ENCODE measurements at places on chromosomes 1 and 21.
A peak's percentile ranks its signal among the peaks of the same experiment; 100 is the strongest.

GRCh38 chr1:7561331-7561921 lies 209.7 kb upstream of the VAMP3 start:
- DNase-seq = peak; percentile 50

DNA sequence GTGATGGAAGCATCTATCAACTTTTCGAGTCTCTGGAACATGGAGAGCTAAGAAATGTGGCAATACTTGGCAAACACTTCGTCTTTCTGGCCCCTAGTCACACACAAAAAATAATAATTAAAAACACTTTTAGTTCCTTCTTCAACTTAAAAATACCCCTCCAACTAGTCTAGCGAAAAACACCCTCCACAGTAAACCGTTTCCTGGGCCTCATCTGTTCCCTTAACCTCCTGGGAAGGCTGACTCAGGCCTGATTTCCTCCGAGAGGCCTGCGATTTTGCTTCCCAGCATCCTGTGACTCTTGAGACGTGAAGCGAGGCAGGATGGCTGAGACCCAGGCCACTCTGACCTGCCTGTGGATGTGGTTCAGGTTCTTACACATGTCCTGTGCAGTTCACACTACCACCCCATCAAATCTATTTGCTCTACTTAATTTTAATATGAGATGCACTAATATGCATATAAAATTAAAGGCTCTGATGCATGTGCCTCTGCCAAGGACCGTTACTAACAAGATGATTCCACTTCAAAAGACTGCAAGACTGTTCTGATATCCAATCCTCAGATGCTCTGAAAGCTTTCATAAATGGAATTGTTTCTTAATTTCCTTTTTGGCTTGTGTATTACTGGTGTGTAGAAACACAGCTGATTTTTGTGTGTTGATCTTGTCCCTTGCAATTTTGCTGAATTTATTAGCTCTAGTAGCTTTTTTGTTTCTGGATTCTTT lies 3.5 kb downstream of the NAV1 start:
- DNase-seq = no peak

DNA sequence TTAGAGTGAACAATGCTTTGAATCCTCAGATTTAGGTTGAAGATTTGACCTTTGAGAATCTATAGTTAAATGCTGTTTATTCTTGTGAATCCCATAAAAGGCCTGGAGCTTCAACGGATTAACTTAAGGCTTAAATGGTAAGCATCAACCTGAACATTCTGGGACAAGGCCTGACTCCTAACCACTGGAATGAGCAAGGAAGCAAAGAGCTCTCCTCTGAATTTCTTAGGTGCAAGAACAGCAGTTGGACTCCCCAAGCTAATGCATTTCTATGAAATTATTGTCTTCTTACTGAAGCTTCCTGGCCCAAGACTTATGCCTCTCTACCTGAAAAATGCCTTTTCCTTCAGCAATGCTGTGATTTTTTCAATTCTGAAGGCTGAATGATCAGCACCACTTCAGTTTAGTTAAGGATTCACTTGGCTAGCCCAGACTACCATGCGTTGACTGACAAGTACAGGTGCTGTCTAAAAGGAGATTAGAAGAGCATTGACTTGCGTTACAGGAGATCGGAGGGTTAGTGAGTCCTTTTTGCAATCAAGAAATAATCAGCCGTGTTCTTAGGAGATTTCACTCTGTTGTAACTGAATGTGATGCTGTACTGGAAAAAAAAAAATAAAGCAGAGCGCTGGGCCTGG lies 178.5 kb downstream of the ZC3H11B start:
- DNase-seq = no peak

DNA sequence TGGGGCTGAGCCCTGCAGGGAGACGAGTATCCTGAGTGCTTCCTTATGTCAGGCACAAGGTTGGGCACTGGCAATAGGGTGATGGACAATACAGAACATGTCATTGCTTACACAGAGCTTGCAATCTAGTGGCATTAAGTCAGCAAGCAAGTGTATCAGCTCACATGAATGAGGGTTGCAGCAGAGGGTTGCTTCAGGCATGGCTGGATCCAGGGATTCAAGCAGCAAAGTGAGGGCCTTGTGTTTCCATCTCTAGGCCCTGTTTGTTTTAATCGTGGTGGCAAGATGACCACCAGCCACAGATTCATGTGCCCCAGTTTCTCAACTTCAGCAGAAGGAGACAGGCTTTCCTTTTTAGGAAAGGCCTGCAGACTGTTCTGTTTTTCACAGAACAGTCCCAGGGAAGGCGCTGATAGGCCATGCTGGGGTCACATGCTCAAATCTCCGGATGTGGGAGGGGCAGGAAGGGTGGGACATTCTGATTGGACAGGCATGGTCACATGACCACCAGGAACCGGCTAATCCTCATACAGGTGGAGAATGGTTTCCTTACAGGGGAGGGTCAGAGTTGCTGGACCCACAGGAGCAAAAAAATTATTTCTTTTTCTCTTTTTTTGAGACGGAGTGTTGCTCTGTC lies 14.4 kb downstream of the PLOD1 start:
- no peak for DNase-seq

DNA sequence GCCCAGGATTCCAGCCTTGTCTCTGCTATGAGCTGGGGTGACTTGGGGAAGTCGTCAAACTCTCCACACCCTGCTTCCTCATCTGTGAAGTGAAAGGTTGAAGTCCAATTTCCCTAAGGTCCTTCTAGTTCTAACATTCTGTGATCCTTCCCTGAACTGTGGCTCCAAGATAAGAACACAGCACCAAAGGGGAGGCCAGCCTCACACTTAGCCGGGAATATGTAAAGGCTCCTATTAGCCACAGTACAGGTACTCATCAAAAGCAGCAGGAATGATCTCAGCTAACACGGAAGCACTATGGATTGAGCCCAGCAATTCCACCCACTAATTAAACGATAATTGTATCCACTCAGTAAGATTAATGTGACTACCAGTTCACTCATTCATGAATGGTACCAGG lies 4.0 kb downstream of the SLC30A10 start:
- no peak for DNase-seq

GRCh38 chr1:211632117-211632807 lies 43.2 kb downstream of the NEK2 start:
- no peak for DNase-seq

GRCh38 chr1:158180741-158181576 lies at the start of gene CD1D:
Gene CD1D, plus strand, starts transcription at chr1:158180895. Its CDS starts 207 bp downstream, at chr1:158181102.
- DNase-seq = peak; percentile 39

DNA sequence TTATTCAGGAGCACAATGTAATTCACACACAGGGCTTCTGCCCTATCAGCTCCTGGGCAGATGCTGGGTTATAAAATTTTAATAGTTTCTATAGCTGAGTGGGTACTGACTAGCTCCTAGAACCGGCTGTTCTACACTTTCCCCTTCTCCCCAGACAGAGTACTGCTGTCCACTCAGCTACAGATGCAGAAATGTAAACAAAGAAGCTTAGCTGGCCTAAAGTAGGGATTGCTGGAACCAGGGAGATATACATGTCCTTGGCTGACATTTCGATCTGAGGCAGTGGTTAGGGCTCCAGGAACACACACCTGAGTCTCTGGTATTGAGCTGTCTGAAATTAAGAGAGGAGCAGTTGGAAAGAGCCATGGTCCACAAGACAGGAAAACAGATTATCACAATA lies 211.5 kb upstream of the USP24 start:
- no peak for DNase-seq

GRCh38 chr21:35825370-35826353 lies 234.7 kb downstream of the SETD4 start:
- no peak for DNase-seq

GRCh38 chr1:24586970-24587820 lies 31.3 kb downstream of the NCMAP start:
- DNase-seq = peak; percentile 46

DNA sequence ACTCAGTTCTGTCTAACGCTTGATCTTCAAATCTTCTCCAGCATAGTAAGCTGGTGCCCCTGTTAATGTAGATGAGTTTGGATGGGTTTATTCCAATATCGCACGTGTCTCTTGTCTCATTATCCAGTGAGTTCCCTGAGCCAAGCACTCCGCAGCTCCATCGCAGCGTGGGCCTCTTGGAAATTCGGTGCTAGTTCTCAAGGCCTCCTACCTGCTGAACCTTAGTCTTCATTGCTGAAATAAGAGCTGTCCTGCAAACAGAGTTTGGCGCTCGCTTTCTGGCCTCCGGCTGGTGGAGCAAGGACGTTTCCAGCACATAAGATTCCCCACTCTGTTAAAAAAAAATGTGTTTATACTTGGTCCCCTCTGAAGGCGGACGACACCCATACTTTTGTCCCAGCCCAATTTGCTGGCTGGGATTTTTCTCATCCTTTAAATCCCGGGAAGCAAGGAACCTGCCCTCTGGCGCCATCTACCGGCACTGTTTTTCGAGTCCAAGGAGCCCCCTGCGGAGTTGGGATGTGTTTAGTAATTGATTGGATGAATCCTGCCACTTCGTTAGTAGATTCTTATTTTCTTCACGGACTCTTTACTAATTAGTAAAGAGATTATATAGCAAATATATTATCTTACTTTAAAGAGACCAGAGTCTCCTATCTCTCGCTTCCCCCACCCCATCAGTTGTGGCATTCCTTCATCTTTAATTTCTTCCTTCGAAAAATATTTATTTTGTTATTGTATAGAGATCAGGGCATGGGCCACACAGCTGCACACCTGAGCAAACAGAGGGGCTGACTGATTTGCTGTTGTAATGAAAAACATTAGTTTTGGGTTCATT lies 14.7 kb downstream of the JUN start:
- DNase-seq = no peak

DNA sequence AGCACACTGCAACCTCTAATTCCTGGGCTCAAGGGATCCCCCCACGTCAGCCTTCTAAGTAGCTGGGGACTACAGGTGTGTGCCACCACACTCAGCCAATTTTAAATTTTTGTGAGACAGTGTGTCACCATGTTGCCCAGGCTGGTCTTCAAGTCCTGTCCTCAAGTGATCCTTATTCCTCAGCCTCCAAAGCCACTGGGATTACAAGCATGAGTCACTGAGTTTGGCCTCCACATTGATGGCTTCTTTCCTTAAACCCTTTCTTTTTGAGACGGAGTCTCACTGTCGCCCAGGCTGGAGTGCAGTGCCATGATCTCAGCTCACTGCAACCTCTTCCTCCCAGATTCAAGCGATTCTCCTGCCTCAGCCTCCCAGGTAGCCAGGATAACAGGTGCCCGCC lies 7.6 kb downstream of the KPNA6 start:
- no peak for DNase-seq

GRCh38 chr1:160884579-160884978 lies 401 bp downstream of the ITLN1 start:
- DNase-seq = no peak

DNA sequence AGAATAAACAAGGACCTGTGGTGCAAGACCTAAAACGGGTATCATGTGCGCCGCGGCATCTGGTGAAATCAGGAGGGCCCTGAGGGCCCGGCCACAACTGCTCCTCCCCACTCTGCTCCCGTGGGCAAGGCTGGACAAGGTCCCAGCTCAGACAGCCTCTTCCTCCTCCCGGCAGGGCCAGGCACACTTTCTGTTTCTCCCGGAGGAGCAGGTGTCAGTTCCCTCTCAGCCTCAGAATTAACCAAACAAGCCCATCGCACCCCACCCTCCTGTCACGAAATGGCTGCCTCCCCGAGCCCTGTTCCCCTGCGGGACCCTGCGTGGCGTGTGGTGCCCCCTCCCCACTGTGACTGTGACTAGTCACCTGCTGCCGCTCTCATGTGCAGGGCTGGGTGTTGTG lies 15.2 kb downstream of the PTTG1IP start:
- DNase-seq = no peak

Data from GM12892 (cell line).